Glomerular endothelial cell (primary cell): ENCODE measurements at places on chromosomes 1 and 21. TPM values are rescaled to one million over a fixed set of nuclear protein-coding genes. Genes with fewer than 3 reads are reported as not detected.

KRTAP10-4 gene
- not detected in 2 replicates for total RNA-seq

OR2M3 gene
- total RNA-seq = not detected in 2 replicates

SLC1A7 gene
- not detected in 2 replicates for total RNA-seq

ZMPSTE24 gene
- total RNA-seq = 45.0 and 45.6 TPM in 2 replicates

TNFRSF1B gene
- 11.0 and 31.9 TPM in 2 replicates for total RNA-seq

SIPA1L2 gene
- total RNA-seq = 24.5 and 60.3 TPM in 2 replicates

RUNX1 gene
- 9.6 and 11.6 TPM in 2 replicates for total RNA-seq

TTLL7 gene
- total RNA-seq = 3.8 and 6.1 TPM in 2 replicates

WNT4 gene
- total RNA-seq = 0.10 and 0.29 TPM in 2 replicates

AIM2 gene
- total RNA-seq = not detected in 2 replicates

PNRC2 gene
- total RNA-seq = 61.1 and 68.1 TPM in 2 replicates

PTP4A2 gene
- 129 and 141 TPM in 2 replicates for total RNA-seq

HSD3B1 gene
- total RNA-seq = not detected in 2 replicates

RIT1 gene
- total RNA-seq = 53.6 and 60.8 TPM in 2 replicates

PEX19 gene
- 21.3 and 31.4 TPM in 2 replicates for total RNA-seq

NBPF9 gene
- 11.3 and 16.0 TPM in 2 replicates for total RNA-seq

RRP15 gene
- 4.5 and 5.1 TPM in 2 replicates for total RNA-seq

RXFP4 gene
- not detected in 2 replicates for total RNA-seq

ZNF593 gene
- 26.5 and 27.2 TPM in 2 replicates for total RNA-seq

CLIC6 gene
- 0.15 TPM in 1 of 2 replicates, not detected in the other for total RNA-seq

CFAP126 gene
- not detected in 2 replicates for total RNA-seq

RNF223 gene
- total RNA-seq = not detected in 2 replicates

NFASC gene
- total RNA-seq = 0.06 TPM in 1 of 2 replicates, not detected in the other

IGSF21 gene
- total RNA-seq = not detected in 2 replicates

PLA2G2A gene
- total RNA-seq = not detected in 2 replicates

RAB3B gene
- total RNA-seq = 10.2 and 11.4 TPM in 2 replicates

SLC44A3 gene
- 1.5 and 3.7 TPM in 2 replicates for total RNA-seq

ZFP69B gene
- total RNA-seq = 1.6 and 3.5 TPM in 2 replicates

PADI1 gene
- 0.18 and 0.58 TPM in 2 replicates for total RNA-seq

DIRAS3 gene
- total RNA-seq = 6.2 and 7.9 TPM in 2 replicates

PEAR1 gene
- 62.6 and 80.5 TPM in 2 replicates for total RNA-seq

FAM163A gene
- total RNA-seq = 0.44 and 1.5 TPM in 2 replicates

LRRC8B gene
- total RNA-seq = 18.1 and 33.4 TPM in 2 replicates

OR2L5 gene
- total RNA-seq = not detected in 2 replicates

MIS18A gene
- 4.6 and 7.8 TPM in 2 replicates for total RNA-seq
